Keratinocyte (primary cell): ENCODE measurements at places on chromosomes 5 and 9. TPM values are rescaled to one million over a fixed set of nuclear protein-coding genes. Genes with fewer than 3 reads are reported as not detected.
A peak's percentile ranks its signal among the peaks of the same experiment; 100 is the strongest.

Gene MYORG
- 3.1 to 4.6 TPM (median 3.7 TPM) in 3 replicates for polyA plus RNA-seq

Gene RHOBTB3
- 4.7 to 7.3 TPM (median 6.5 TPM) in 3 replicates for polyA plus RNA-seq

Gene HARS2
- polyA plus RNA-seq = 36.8 to 44.5 TPM (median 40.3 TPM) in 3 replicates

Gene KCNN2
- polyA plus RNA-seq = 0.09 TPM in 2 of 3 replicates, not detected in the other

Gene SPINK6
- 25.8 to 67.7 TPM (median 35.5 TPM) in 3 replicates for polyA plus RNA-seq

Gene IL9
- not detected in 3 replicates for polyA plus RNA-seq

Gene ASPN
- 0.36 to 1.1 TPM (median 0.63 TPM) in 3 replicates for polyA plus RNA-seq

Gene SLCO6A1
- polyA plus RNA-seq = not detected in 3 replicates

Gene CTSV
- polyA plus RNA-seq = 101 to 190 TPM (median 109 TPM) in 3 replicates

DNA sequence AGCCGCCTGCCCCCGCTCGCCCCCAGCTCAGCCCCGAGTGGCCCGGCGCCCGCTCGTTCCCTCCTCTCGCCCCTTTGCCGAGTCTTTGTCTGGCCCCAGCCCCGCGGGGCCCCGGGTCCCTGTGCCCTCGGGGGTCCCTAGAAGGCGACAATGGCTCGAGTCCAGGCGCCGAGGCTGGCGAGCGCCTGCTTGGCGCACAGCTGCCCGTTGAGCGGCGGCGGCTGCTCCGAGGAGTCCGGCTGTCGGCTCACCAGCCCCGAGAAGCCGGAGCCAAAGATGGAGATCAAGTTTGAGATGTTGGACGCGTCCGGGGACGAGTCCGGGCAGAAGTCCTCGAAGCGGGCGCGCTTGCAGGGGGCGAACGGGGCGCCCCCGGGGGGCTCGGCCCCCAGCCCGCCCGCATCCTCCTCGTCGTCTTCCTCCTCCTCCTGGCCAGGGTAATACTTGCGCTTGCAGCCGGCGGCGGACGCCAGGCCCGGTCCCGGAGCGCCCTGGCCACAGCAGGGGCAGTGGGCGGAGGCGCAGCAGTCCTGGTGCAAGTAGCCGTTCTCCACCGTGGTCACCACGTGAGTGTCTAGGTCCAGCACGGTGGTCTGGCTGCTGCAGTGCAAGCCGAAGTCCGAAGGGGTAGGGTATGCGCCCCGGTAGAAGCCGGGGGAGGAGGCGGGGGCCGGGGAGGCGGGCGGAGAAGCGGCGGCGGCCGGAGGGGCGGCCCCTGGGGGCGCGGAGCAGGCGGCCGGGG lies 1.2 kb downstream of the IER5L start:
- DNase-seq = no peak

DNA sequence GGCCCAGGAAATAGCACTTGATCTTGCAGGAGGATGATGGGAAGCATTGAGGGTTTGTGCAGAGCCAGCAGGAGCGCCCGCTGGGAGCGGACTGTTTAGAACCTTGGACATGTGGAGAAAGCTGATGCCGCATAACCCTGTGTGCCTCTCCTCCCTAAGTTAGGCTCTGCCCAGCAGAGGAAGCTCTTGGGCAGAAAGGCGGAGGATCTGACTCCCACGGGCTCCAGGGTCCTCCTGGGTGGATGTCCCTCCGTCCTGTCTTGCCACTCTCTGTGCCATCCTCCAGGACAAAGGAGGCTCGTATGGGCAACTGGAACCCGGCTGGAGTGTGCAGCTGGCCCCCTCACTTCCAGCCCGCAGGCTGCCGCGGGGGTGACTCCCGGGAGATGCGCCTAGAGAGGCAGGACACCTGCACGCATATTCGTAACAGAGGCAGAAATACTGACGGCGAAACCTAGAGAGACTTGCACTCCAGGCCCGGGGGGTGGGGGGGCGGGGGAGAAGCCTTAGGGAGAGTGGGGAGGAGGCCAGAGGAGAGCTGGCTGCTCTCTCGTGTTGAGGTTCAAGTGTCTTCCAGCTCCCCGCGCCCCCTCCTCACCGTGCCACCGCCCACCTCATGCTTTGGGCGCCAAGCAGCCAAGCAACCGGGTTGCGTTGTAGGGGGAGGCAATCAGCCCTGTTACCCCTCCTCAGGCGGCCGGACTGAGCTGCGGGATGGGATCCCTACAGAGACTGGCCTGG lies 5.4 kb upstream of the FOXE1 start:
- no peak for DNase-seq

DNA sequence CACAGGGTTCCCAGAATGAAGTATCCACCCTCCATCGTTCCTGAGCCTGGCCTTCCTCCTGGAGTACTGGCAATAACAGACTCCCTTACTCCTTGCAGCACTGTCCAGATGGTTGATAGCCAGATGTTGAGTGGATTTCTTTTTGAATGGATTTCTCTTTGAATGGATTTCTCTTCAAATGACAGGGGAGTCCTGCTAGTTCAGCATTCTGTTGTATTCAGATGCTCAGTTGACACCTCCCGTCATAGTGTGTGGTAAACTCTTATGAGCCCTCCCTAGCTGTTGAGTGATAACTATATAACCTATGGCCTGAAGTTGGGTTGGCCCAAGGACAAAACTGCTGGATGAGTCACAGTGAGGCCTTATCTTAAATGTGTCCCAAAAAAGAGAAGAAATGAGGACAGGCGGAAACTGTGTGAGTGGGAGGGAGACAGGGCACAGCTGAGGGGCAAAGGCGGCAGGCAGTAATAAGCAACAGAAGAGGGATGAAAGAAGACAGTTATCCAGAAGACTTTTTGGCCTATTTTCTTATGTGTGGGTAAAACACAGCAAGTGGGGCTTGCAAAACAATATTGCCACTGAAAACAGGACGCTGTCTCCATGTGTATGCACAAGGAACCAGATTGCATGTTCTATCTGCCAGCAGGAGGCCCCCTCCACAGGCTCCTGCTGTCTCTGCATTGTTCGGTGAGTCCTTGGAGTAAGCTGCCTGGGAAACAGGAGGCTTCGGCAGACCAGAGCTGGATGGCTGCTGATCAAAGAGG lies 209.5 kb upstream of the S1PR3 start:
- no peak for DNase-seq

DNA sequence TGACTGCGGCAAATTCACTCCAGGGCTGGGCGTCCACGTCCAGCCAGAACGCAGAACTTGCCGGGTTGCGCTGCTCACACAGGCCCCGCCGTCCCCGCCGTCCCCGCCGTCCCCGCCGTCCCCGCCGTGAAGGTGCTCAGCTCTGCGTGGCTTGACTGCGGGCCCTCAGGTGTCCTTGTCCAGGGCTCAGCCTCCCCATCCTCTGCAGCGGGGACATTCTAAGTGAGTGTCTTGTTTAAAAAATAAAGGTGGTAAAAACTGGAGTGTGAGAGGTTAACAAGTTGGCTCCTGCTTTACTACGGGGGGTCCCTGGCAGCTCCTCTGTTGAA lies 14.9 kb downstream of the IRX4 start:
- DNase-seq = no peak

- no peak for DNase-seq
These were observed 139.2 kb upstream of the SMIM23 start for GRCh38 chr5:171646102-171647042.

DNA sequence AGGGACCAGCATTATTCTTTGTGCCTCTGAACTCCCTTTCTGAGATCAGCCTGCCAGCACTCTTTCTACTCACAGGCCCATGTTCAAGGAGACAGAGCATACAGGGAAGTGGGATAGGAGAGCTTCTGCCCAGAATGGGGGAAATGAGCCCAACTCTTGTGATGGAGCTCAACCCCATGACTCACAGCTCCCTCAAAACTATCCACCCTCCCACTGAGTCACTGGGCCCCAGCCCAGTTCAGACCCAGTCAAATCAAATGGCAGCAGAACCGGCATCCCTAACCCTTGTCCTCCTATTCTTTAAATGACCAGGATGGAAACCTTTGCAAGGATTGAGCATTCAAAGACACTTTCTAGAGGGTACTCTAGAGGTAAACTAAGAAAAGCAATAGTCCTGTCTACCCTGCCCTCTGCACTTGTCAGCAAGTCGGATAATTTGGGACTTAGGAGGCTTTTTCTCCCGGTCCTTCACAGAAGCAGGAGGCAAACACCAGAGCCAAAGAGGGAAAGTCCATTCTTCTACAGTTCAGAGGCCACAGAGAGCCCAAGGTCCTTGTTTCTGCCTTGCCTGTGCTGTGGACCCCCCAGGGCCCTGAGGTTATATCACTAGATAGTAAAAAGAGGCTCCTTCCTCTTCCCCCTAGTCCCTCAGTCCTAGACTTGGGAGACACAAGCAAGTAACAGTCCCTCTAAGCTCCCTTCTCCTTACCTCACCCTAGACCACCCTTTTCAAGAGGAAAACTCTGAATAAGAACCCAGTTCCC lies 3.2 kb downstream of the ATOSB start:
- no peak for DNase-seq

DNA sequence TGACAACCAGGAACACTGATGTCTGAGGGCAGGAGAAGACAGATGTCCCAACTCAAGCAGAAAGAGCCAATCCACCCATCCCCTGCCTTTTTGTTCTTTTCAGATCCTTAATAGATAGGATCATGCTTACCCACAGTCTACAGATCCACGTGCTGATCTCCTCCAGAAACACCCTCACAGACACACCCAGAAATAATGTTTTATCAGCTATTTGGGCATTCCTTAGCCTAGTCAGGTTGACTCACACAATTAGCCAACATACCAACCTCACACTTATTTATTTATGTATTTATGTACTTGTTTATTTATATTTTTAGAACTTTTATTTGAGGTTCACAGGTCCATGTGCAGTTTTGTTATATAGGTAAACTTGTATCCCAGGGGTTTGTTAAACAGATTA lies 151.5 kb upstream of the IL12B start:
- no peak for DNase-seq

DNA sequence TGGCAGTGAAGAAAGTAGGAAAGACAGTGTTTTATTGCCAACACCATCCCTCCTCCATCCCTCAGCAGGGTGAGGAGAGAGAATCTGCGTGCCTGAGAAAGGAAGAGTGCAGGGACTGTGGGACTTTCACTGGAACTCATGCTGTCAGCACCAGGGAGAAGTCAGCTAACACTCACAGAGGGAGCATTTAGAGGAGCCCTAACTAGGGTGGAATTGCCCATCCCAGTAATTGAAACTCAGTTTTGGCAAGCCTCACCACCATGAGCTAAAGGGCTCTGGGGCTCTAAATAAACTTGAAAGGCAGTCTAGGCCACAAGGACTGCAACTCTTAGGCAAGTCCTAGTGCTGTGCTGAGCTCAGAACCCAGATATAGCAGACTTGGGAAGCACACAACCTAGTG lies 622.3 kb downstream of the SEMA5A start:
- DNase-seq = no peak

DNA sequence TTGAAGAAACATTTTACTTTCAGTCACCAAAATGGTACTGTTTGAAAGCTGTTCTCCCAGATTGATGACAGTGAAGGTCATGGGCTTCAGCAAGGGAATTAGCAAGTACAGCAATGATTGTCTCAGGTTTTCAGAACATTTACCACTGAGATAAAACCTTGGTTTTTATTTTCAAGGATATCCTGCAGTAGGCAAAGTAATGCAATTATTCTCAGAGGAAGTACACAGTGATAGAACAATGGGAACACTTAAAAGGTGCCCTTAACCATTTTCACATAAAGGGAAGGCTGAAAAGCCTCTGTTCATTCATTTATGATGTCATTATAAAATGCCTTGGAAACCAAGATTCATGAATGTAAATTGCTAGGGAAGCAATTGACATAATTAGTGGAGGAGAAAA lies 471.8 kb upstream of the ACO1 start:
- DNase-seq = no peak

DNA sequence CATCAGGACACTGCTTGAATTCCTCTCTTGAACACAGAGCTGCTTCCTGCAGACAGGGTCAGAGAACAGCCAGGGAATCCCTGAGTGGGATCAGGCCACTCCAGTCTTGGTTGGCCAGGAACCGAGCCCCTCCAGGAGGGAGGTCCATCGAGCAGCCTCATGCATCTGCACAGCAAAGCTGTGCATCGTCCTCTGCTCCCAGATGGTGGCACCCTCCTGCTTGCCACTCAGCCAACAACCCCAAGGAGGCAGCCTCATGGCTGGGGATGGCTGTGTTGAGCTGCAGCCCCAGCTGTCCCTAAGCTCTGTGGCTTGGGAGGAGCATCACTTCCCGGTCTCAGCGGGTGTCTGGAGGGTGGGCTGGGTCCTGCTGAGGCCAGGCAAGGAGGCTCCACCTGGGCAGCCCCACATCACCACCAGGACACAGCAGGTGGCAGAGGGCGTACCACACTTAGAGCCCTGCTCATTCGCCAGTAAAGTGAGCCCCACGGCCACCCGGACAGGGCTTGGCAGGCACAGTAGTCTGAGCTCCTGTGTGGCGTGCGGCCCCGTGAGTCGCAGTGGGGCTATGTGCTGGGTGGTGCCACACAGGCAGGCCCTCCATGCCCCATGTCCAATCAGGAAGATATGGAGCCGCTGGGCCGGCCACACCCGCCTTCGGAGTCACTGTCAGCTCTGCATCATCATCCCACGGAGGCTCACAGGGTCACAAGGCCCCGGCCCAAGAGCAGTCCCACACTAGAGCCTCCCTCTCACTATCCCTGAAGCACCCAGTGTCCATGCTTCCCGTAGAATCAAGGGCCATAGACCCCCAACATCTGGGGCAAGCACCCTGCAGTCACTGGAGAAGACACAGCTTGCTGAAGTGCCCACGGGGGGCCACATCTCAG lies 11.9 kb downstream of the LPCAT1 start:
- DNase-seq = no peak

- no peak for DNase-seq
These were observed 1828.8 kb downstream of the MAT2B start for GRCh38 chr5:165334201-165334600.

GRCh38 chr9:6354072-6354686 lies 26.0 kb downstream of the TPD52L3 start:
- no peak for DNase-seq

GRCh38 chr5:126419102-126419501 lies 4.1 kb upstream of the GRAMD2B start:
- no peak for DNase-seq

DNA sequence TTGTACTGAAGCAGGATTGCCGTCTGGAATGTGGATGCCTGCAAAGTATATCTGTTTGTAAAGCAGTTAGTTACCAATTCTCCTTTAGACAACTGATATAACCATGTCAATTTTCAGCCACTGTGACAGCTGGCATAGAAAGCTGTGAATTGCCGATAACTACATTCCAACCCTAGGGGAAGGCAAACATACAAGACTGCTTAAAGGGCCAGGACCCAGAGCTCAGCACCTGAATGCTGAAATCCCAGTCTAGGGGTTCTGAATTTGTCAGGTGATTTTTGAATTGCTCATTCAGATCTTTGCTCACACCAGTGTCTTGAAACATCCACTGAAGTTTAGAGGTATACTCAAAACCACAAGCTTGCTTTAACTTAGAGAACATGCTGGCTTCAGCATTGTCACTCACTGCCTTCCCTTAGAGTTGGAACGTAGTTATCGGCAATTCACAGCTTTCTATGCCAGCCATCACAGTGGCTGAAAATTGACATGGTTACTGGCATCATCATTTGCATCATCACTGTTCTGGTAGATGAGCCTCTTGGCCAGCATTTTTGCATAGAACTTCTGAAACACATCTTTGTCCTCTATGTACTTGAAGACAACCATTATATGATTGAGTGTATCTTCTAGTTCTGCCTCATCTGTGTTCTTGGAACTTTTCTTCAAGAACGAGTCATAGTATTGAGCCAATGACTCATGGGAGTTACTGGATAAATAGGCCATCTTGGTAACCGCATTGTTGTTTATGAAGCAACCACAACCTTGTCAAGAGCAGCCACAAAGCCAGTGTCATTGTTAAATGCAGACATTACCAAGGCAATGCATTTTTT lies 82.1 kb downstream of the CCDC192 start:
- DNase-seq = peak; percentile 25
